ENCODE measurements at places on chromosomes 7 and 10.

DNA sequence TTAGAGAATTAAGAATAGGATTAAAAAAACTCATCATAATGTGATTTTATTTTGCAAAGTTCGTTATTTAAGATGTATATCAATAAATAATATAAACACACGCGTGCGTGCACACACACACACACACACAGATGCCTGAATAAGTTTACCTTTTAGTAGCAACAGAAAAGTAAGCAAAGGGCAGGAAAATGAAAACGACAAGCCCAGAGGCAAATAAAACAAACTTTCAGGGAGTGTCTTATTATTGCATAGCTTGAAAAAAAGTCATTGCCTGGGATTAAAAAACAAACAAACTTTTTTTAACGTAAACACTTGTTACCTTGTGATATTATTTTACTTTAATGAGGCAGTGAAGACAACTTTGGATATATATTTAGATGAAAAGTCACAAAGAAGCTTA is 226.4 kb downstream of the BAMBI start:
- DNase-seq, result no peak

GRCh38 chr10:4301291-4302045 is 516.5 kb upstream of the KLF6 start:
- no peak for DNase-seq

GRCh38 chr7:134878746-134879357 is 99.4 kb downstream of the CALD1 start:
- DNase-seq, result no peak

DNA sequence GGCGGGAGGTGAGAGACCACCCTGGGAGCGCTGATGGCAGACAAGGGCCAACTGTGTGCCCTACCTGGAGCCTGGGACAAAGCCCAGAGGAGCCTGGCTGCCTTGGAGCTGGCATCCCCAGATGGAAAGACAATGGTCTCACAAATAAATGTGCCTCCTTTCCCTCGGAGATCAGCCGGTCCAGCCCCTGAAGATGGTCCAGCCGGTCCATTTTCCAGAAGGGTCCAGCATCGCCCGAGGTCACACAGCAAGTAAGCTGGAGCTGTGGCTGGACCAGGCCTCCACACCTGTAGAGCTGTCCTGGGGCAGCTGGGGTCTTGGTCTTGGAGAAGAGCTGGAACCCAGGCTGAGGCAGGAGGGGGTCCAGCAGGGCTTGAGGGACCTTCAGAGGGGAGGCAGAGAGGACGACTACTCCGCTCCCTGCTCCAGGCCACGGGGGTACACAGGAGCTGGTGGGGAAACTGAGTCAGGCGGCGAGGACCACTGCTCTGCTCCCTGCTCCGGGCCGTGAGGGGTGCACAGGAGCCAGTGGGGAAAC is 3.6 kb downstream of the ELFN1 start:
- no peak for DNase-seq

- no peak for DNase-seq
These were observed 82.9 kb downstream of the GALNT11 start for GRCh38 chr7:152108359-152108758.

DNA sequence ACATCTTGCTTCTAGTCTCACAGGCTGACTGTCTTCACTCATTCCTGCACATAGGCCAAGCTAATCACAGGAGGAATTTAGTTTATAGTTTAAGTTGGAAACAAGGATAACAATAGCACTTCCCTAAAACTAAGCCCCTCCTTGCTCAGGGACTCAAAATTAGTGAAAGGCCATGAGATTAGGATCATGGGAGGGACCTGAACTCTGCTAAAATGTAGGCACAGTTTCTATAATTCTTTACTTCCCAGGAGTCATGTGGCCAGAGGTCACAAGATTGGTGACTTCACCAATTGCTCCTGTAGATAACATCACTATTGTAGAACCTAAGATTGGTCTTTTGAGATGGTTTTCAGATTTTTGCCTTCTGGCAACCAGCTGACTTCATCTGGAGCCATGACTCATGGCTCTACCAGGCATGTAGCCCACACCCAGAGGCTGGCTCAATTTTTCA is 14.8 kb upstream of the UPP1 start:
- no peak for DNase-seq

- DNase-seq, result no peak
These were observed 30.1 kb downstream of the RAB18 start for GRCh38 chr10:27534161-27534700.

DNA sequence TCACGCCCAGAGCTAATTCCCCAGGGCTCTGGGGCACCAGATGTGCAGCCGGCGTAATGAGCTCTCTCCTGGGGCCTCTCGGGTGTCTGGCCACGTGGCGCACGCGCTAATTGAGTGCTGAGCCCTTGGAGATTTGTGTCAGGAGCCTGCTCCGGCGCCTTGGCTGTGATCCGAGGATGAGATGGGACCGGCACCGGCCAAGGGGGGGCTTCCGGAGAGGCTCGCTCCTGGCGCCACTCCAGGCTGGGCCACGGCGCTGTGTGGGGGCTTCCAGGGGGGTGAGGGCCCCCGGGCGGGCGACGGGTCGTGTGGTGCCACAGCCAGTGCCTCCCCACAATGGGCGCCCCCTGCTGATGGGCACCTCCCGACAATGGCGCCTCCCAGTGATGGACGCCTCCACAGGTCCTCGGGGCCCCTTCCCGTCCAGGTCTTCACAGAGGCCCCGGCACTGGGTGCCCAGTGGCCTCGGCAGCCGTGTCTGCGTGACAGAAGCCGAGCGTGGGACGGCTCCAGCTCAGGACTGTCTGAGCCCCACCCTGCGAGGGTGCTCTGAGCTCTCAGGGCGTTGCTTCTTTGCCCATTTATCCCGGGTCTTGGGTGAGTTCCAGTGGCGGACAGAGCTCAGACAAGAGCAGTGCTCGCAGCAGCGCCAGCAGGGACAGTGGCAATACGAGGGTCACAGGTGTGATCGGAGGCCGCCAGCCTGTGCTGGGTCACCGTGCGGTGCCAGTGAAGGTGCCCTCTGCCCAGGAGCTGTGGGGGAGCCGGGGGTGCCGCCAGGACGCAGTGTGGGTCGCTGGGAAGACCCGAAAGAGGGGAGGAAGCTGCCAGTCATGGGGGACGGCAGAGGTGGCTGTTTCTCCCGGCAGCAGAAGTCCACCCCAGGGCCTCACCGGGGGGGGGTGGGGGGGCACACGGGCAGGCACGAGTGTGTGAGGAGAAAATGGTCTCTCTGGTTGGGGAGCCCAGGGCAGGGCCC is 8.2 kb upstream of the NKX6-2 start:
- no peak for DNase-seq

DNA sequence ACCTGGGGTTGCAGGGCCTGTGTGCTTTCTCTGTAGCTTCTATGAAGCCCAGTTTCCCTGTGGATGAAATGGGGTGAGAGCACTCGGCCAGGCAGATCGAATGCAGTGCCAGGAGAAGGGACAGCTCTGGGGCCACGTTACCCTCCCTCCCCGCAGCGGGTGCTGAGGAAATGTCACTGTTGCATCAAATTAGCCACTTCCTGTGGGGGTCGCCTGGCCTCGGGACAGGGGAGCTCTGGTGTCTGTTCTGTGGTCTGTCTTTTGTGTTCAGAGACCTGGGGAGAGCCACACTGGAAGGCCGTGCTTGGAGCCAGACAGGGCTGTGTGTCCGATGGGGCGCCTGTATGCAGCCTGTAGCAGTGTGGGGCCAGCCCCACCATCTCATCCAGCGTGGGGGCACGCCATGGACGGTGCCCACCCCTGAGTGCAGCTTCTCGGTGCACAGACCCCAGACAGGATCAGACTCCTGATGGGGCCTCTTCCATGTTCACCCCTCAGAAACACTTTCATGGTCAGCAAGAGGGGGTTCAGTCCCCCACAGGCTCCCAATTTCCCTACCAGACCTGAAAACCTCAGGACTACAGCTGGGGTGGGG is 13.6 kb downstream of the TTYH3 start:
- no peak for DNase-seq

DNA sequence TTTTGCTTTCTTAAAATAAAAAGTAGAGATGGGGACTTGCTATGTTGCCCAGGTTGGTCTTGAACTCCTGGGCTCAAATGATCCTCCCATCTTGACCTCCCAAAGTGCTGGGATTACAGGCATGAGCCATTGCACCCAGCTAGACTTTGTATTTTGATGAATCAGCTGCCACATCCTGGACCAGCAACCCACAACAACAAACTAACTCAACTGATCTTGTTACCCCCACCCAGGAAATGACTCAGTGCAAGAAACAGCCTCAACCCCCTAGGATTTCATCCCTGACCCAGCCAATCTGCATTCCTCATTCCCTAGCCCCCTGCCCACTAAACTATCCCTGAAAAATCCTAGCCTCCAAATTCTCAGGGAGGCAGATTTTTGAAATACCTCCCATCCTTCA is 123.8 kb downstream of the IPMK start:
- DNase-seq, result no peak

GRCh38 chr10:10629512-10629911 is 388.2 kb upstream of the CELF2 start:
- no peak for DNase-seq

GRCh38 chr7:104552102-104552501 is 223.7 kb downstream of the LHFPL3 start:
- DNase-seq, result no peak

DNA sequence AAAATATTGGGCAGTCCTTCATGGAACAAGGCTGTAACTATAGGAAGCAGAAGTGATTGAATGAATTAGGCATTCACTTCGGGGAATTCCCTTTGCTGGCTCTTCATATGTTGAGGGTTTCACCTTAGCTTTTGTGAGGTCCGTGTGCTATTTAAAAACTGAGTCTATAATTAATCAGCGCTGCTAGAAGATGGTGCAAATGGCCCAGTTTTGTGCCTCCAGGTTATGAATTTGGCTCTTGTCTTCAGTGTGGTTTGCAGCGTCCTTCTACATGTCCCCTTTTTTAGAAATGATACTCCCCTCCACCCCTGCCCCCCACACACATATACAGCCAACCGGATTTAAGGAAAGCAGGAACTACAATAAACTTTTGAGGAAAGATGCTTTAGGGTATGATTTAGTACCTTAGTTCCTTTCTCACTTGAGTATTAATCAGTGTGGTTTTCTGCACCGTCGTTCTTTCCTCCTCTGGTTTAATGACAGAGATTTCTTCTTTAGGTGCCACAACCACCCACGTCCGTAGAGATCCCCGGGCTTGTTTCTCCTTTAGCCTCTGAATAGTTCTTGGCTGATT is 110.6 kb upstream of the SAMD8 start:
- no peak for DNase-seq

DNA sequence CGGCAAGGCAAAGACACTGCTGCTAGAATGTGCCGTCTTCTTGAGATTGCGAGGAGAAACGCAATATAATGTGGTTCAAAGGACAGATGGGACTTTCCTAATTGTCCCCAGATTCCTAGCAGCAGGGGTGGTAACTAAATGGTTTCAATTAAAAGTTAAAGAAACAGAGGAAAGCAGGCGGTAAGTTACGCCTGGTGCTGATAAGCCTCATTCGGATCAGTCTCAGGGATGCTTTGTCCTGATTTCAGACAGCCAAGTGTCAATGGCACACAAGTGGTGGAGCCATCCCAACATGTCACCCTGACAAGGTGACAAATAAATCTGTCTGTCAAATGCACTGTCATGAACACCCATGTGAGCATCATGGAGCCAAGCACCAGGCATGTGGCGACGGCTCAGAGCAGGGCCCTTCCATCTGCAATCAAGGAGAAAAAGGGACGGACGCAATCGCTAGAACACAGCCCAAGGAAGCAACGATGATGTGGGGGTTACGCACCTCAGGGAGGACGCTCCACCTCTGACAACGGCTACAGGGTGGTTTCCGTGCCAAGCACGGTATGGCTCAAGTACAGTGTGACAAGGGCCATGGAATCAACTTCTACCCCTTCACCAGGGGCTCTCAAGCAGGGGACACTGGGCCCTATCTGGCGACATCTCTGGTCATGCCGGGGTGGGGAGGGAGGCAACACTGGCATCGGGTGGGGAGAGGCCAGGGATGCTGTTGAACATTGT is 66.2 kb downstream of the CTBP2 start:
- DNase-seq, result no peak

GRCh38 chr7:135942614-135943013 is 34.5 kb downstream of the MTPN start:
- DNase-seq, result no peak

DNA sequence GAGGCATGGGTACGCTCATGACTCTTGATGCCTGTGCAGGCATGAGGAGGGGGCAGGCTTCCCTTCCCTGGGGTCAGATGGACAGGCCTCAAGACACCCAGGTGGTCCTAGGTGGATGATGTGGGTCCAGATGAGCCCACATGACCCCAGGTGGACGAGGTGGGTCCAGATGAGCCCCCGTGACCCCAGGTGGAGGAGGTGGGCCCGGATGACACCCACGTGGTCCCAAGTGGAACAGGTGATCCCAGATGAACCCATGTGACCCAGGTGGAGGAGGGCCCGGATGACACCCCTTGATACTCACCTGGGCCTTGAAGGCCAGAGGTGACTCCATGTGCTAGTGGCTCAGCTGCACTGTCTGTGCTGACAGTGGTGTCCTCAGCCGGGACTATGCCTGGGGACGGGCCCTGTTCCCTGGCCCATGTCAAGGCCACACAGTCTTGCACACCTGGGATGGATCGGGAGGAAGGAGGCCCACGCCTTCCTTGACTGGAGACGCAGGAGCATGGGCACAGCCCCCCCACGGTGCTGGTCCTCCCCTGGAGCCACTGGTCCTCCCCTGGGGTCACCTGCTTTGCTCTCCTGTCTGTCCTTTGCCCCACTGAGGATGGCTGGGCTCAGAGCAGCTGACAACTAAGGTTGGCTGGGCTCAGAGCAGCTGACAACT is 3.2 kb downstream of the PRAP1 start:
- DNase-seq, result no peak

- DNase-seq, result no peak
These were observed 259.2 kb downstream of the TNS3 start for GRCh38 chr7:47322731-47323130.

DNA sequence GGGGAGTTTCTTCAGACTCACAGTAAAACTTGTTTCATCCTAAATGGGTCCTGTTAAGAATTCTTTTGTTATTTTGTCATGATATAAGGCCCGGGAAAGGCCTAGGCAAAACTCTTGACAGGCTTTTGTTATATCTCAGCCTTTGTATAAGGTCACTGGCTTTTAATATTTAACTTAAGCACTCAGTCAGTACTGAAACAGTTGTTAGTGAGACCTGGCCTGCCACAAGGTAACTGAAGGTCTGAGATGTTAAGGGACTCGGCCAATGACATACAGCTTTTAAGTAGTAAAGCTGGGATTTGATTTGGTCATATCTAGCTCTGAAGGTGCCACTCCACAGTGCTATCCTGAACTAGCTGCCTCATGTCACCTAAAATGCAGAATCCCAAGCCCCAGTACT is 57.2 kb upstream of the STEAP4 start:
- DNase-seq, result no peak

DNA sequence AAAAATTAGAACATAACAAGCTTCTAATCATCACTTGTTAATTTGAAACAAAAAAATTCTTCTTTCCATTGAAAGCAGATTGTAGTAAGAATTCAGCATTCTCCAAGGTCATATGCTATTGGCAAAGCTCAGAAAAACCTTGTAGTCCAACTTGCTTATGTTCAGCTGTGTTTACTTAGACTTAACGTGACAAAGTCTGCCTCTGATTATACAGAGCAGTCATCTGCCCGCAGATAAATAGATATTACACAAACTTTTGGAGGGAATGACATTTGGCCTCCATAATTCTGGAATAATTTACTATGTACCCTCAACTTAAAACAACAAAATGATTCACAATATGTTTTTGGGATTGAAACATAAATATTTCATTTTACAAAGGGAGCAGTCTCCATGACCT is 45.8 kb downstream of the MKX start:
- DNase-seq, result no peak
